ENCODE measurements at places on chromosomes 7 and 10. TPM values are rescaled to one million over a fixed set of nuclear protein-coding genes. Genes with fewer than 3 reads are reported as not detected.

DNA sequence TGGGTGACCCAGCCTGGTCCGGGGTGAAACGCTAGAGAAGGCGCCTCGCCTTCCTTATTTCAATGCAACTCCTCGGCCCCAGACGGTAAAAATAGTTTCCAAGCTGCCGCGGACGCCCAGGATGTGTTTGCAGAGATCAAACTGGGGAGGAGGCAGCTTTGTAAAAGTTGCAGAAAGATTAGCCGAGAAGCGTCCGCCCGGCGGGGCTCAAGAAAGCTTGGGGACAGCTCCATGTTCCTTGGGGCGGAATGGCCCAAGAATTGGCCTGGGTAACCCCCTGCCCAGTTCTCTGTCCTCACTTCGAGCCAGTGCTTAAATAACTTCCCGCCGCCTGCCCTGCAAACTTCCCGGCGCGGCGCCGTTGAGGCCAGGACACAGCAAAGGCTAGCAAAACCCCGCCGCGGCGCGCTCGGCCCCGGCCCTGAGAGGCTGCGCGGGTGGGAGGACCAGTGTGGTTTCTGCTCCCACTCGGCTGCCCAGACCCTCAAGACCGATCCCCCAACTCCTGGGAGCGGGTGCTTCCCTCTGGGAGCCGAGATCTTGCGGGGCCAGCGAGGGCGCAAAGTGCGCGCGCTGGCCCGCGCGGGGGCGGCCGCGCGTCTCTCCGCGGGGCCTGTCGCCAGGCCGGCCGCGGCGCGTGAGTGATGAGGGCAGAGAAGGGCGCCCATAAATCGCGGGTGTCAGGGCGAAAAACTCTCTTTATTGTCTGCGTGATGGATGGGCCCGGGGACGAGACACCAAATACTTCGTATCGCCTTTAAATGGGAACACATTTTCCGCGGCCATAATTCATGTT is 6.3 kb upstream of the ZNF503 start:
- no peaks in the 10 kb centered on the region for H3K27me3 ChIP-seq
- H3K4me3 ChIP-seq, result peak overlapping the region; percentile 81
- H3K27ac ChIP-seq, result peak overlapping the region; percentile 87
- no peak for DNase-seq

GRCh38 chr7:130946114-130946513 is 212.1 kb upstream of the KLF14 start:
- no peaks in the 10 kb centered on the region for H3K27me3 ChIP-seq
- DNase-seq, result no peak
- no peak overlapping the region for H3K4me3 ChIP-seq
- no peaks in the 10 kb centered on the region for H3K4me1 ChIP-seq
- peak overlapping the region; percentile 36 for H3K27ac ChIP-seq
- H3K36me3 ChIP-seq, result no peaks in the 10 kb centered on the region

- H3K4me1 ChIP-seq, result no peaks in the 10 kb centered on the region
- no peak overlapping the region for H3K27ac ChIP-seq
- H3K36me3 ChIP-seq, result no peaks in the 10 kb centered on the region
- H3K27me3 ChIP-seq, result no peaks in the 10 kb centered on the region
These were observed 95.9 kb downstream of the CUBN start for GRCh38 chr10:17033529-17034260.

DNA sequence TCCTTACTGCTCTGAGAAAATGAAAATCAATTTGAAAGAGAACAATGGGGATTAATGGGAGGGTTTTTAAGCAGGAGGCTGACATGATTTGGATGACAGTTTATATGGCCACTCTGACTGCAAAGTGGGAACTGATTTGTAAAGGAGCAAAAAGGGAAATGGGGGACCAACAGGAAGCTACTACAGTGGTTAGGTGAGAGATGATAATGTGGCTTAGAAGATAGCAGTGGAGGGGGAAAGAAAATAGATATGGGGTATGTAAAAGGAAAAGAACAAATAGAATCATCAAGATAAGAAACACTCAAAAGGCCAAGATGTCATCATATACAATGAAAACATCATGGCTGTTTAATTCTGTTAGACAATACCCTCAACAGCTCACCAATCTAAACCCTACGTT is 177.5 kb downstream of the ANK3 start:
- no peak overlapping the region for H3K27ac ChIP-seq
- H3K4me3 ChIP-seq, result no peak overlapping the region
- H3K27me3 ChIP-seq, result no peaks in the 10 kb centered on the region
- no peak for DNase-seq

The RBM28 gene
- total RNA-seq, result 28.8 TPM

DNA sequence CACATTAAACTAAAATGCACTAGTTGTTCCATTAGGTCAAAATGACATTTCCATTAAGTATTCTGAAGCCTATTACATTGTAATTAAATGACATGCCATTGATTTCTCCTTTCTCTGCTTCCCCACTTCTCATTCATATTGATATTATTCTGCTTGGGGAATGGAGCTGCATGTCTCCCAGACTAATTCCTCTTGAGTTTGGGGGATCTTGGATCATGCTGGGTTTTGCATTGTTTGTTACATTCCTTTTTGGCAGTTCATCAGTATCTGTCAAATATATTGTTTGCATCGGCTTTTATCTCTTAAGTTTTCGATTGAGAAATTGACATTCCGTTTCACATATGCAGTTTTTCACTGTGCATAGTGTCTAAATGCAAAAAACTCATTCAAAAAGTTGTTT is 65.1 kb upstream of the CYP26C1 start:
- H3K4me1 ChIP-seq, result no peaks in the 10 kb centered on the region
- H3K36me3 ChIP-seq, result peaks cover 3% of the 10 kb centered on the region
- no peak for DNase-seq
- H3K27ac ChIP-seq, result no peak overlapping the region
- H3K27me3 ChIP-seq, result no peaks in the 10 kb centered on the region
- no peak overlapping the region for H3K4me3 ChIP-seq

- H3K36me3 ChIP-seq, result no peaks in the 10 kb centered on the region
- no peaks in the 10 kb centered on the region for H3K27me3 ChIP-seq
- DNase-seq, result no peak
- no peak overlapping the region for H3K4me3 ChIP-seq
- peaks cover 4% of the 10 kb centered on the region for H3K4me1 ChIP-seq
These were observed 19.4 kb upstream of the PDGFA start for GRCh38 chr7:538764-539685.

GRCh38 chr10:48330269-48330668 is 23.8 kb downstream of the MAPK8 start:
- no peak overlapping the region for H3K27ac ChIP-seq
- no peak for DNase-seq
- H3K36me3 ChIP-seq, result no peaks in the 10 kb centered on the region
- no peak overlapping the region for H3K4me3 ChIP-seq
- H3K4me1 ChIP-seq, result no peaks in the 10 kb centered on the region

The HTR7 gene
- 1.8 TPM for total RNA-seq

The COL26A1 gene
- not detected for total RNA-seq

DNA sequence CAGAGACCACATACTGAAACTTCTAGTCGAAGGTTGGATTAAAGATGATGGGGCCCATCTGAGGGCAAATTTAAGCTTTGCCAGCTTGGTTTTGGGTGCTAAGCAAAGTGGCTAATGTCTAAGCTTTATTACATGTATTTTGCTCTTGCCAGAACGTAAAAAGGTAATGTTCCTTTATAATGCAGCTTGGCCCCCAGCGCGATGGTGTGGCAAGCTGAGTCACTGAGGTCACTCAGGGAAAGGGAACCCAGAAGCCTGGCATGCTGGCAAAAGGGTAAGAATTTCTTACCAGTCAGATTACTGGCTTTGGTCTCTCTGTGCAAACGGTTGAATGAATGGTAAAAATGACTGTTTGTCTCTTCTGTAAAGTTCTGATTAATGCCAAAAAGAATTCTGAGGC is 158.3 kb upstream of the KCND2 start:
- H3K27ac ChIP-seq, result no peak overlapping the region
- no peaks in the 10 kb centered on the region for H3K4me1 ChIP-seq
- no peaks in the 10 kb centered on the region for H3K36me3 ChIP-seq
- DNase-seq, result no peak

DNA sequence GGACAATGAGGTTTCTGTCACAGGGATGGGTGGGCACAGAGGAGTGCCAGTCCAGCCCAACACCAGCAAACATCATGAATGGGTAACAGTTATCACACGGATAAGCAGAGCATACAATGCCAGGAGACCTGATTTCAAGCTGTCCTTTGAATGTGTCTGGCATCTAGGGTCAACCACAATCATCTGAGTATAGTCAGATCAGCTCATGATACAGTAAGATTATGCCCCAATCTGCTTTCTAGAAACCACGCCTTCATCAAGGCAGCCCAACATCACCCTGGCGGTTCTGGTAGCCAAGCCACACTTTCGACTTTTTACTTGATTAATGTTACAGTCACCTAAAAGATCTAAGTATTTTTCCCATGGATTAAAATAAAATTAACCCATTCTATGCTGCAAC is 10.5 kb downstream of the FAM171A1 start:
- H3K27ac ChIP-seq, result no peak overlapping the region
- H3K4me1 ChIP-seq, result no peaks in the 10 kb centered on the region
- no peak overlapping the region for H3K4me3 ChIP-seq
- no peak for DNase-seq
- H3K27me3 ChIP-seq, result no peaks in the 10 kb centered on the region
- no peaks in the 10 kb centered on the region for H3K36me3 ChIP-seq

GRCh38 chr7:78912781-78913180 is 540.7 kb downstream of the MAGI2 start:
- H3K27ac ChIP-seq, result no peak overlapping the region
- no peak overlapping the region for H3K4me3 ChIP-seq
- H3K36me3 ChIP-seq, result no peaks in the 10 kb centered on the region
- H3K27me3 ChIP-seq, result no peaks in the 10 kb centered on the region

The UPK3B gene
- 5.9 TPM for total RNA-seq

DNA sequence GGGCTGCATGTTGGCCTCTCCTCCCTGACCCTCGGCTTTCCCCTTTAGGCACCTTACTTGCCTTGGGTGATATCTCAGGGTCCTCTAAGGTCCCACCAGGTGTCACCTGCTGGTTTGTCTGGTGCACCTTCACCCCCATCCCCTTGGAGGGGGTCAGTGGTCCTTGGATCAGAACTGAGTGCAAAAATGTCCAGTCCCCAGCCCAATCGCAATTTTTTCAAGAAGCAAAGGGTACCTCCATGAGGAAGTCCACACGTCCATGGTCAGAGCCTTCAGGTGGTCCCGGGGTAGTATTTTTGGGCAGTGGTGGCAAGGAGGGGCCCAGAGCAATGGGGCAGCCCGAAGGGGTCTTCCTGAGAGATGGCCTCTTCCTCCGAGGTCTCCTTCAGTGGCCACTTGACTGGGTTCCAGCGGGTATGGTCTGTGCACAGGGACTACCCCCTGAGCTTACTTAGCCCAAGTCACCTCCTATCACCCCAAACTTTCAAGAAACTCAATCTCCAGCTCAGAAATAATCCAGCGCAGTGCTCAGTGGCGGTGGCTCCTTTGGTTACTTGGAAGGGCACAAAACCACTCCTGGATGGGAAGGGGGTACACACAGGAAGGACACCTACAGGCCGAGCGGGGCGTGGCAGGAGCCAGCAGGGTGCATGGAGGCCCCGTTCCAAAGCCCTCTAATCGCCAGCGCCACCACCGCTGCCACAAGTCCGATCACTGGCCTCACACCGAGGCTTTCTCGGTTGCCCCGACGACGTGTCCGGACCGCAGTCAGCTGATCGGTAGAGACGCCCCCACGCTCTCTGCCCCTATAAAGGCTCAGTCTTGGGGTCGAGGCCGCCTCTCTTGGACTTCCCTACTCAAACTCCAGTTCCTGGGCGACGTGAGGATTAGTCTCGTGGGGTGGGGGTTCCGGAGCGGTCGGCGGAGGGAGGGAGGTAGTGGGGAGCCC is 4.5 kb downstream of the SAP25 start:
- peaks cover 2% of the 10 kb centered on the region for H3K36me3 ChIP-seq
- no peaks in the 10 kb centered on the region for H3K27me3 ChIP-seq
- peak overlapping the region; percentile 58 for H3K4me3 ChIP-seq
- H3K4me1 ChIP-seq, result no peaks in the 10 kb centered on the region
- peak; percentile 52 for DNase-seq

Measured in breast epithelium (tissue), 4 donors.